ENCODE measurements at places on chromosomes 3 and 15. TPM values are rescaled to one million over a fixed set of nuclear protein-coding genes. Genes with fewer than 3 reads are reported as not detected.

DNA sequence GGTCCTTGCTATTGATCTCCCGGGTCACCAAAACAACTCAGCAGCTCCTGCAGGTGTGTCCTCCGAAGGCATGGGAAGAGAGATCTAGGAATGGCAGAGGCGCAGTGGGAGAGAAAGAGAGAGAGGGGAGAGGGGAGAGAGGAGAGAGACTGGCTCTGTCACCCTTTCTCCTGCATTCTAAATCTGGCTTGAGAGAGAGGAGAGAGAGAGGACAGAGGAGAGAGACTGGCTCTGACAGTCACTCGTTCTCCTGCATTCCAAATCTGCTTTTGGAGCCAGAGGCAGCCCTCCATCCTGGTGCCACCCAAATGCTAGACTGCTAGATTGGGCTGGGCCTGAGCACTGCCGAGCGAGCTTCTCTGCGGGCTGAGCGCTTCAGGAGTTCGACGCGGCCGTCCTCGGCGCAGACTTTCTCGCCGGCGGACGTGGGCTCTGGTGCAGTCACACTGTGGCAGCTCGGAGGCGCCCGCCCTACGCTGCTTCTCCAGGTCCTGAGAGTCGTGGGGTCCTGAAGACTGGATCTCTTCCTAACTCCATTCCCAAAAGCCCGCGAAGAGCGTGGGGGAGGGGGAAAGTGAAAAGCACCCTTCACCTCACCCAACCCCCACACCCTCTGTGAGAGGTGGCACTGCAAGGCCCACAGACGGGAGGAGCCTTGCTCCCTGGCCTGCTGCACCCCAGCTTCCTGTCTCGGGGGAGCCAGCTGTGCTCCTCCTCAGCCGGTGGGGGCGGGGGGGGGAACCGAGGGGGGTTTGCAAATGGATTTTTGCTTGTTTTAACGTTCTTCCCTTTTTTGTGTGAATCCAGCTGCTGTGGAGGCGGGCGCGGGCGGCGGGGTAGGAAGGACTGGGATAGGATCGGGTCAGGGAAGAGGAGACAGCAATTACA is 222.3 kb downstream of the MEIS2 start:
- peaks cover 67% of the 10 kb centered on the region for H3K27me3 ChIP-seq
- peaks cover 2% of the 10 kb centered on the region for H3K4me1 ChIP-seq
- no peak for DNase-seq
- no peaks in the 10 kb centered on the region for H3K36me3 ChIP-seq
- H3K4me3 ChIP-seq = peak overlapping the region; percentile 8

GRCh38 chr3:144381607-144382006 is 410.0 kb downstream of the DIPK2A start:
- H3K36me3 ChIP-seq = no peaks in the 10 kb centered on the region
- no peak overlapping the region for H3K4me3 ChIP-seq
- no peaks in the 10 kb centered on the region for H3K4me1 ChIP-seq

- no peaks in the 10 kb centered on the region for H3K36me3 ChIP-seq
- no peak overlapping the region for H3K4me3 ChIP-seq
- no peak for DNase-seq
- H3K27me3 ChIP-seq = no peaks in the 10 kb centered on the region
- H3K4me1 ChIP-seq = no peaks in the 10 kb centered on the region
Measured at GRCh38 chr15:80367661-80368060, 36.5 kb upstream of the ARNT2 start.

- peaks cover 47% of the 10 kb centered on the region for H3K4me1 ChIP-seq
- H3K27ac ChIP-seq = peak overlapping the region; percentile 56
- H3K4me3 ChIP-seq = no peak overlapping the region
- no peaks in the 10 kb centered on the region for H3K27me3 ChIP-seq
- H3K36me3 ChIP-seq = no peaks in the 10 kb centered on the region
Measured at GRCh38 chr3:72892081-72892775, 4.4 kb downstream of the GXYLT2 start.

DNA sequence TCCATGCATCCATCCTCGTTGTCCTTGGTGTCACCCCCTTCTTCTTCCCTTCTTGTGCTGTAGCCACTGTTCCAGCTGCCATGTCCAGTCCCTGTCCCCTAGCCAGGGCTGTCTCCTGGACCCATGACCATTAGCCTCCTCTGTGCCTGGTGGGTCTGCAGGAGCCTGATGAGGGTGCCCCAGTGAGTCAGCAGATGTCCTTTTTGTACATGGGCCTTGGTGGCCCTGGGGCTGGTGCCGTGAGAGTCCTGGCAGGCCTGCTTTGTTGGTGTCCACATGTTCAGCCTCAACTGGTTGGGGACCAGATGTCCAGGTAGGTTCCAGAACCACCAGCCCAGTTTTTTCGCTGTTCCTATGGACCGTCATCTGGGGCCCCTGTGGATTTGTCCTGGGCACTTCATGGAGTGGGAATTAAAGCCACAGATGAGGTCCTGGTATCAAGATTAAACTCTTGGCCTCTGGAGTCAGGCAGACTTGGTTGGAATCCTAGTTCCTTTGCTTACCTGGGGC is 66.1 kb downstream of the FBLN2 start:
- peaks cover 9% of the 10 kb centered on the region for H3K36me3 ChIP-seq
- H3K27me3 ChIP-seq = no peaks in the 10 kb centered on the region
- no peak for DNase-seq
- H3K27ac ChIP-seq = no peak overlapping the region

DNA sequence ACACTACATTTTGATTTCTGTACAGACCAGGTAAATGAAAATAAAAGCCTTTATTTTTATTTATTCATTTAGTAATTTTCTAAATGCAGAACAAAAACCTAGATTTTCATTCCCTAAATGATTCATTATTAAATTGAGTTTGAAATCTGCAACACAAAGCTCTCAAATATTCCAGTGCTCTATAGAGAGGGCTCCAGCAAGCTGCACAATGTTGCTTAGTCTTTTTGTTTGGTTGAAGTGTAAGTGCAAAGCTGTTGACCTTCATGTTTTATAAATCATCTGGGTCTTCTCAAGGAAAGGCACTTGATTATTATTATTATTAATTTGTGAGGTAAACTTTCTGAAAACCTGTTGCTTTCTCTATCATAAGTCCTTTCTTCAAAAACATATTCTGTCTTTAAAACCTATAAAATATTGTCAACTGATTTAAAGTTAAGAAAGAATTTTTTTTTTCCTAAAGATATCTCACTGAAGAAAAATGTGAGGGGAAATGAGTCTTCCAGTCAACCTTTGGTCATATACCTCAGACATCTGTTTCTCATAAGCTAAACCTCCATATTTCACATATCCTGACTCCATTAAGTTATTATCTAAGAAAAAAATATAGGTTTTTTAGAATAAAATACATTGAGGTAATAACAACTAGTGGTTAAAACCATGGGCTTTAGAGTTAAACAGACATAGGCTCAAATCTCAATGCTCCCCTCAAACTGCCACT is 100.7 kb downstream of the ZIC4 start:
- no peaks in the 10 kb centered on the region for H3K27me3 ChIP-seq
- H3K36me3 ChIP-seq = no peaks in the 10 kb centered on the region
- DNase-seq = no peak
- no peak overlapping the region for H3K27ac ChIP-seq
- H3K4me3 ChIP-seq = no peak overlapping the region

GRCh38 chr3:70532806-70533205 is 220.4 kb upstream of the MDFIC2 start:
- H3K27ac ChIP-seq = no peak overlapping the region
- DNase-seq = no peak
- no peaks in the 10 kb centered on the region for H3K27me3 ChIP-seq
- no peak overlapping the region for H3K4me3 ChIP-seq

GPR176 gene
- 2.9 TPM for total RNA-seq

CHRFAM7A gene
- 0.38 TPM for total RNA-seq

FOXB1 gene
- total RNA-seq = 0.05 TPM

POLQ gene
- total RNA-seq = 7.9 TPM

All from thymus (tissue), 14 donors.